Stimulated activated CD8-positive, alpha-beta memory T cell treated with anti-CD3 and anti-CD28 coated beads, Interleukin-2, amount 100 ng/mL, for 1 hour (primary cell): ENCODE measurements at places on chromosomes 3 and 15.
A peak's percentile ranks its signal among the peaks of the same experiment; 100 is the strongest.

GRCh38 chr15:51341366-51342226, at the start of gene GLDN:
GLDN (plus strand) TSS chr15:51341655; CDS start chr15:51341685, 30 bp downstream.
- no peak for DNase-seq

- peak; percentile 8 for DNase-seq
These were observed 359 bp downstream of the ARIH1 start for GRCh38 chr15:72474466-72474911.

GRCh38 chr3:150094150-150094933, 123.6 kb upstream of the PFN2 start:
- DNase-seq: no peak

GRCh38 chr3:81735334-81735733, 26.1 kb downstream of the GBE1 start:
- no peak for DNase-seq

- DNase-seq: no peak
These were observed 3.6 kb downstream of the KAT2B start for GRCh38 chr3:20043825-20044224.

- no peak for DNase-seq
These were observed 82.3 kb upstream of the LPP start for GRCh38 chr3:188071636-188072035.

- DNase-seq: no peak
These were observed 13.7 kb downstream of the IFT122 start for GRCh38 chr3:129453732-129454131.

- DNase-seq: no peak
These were observed 17.7 kb upstream of the DNAJC19 start for GRCh38 chr3:181007262-181007661.

- DNase-seq: no peak
These were observed 18.9 kb downstream of the SV2B start for GRCh38 chr15:91118817-91119590.

DNA sequence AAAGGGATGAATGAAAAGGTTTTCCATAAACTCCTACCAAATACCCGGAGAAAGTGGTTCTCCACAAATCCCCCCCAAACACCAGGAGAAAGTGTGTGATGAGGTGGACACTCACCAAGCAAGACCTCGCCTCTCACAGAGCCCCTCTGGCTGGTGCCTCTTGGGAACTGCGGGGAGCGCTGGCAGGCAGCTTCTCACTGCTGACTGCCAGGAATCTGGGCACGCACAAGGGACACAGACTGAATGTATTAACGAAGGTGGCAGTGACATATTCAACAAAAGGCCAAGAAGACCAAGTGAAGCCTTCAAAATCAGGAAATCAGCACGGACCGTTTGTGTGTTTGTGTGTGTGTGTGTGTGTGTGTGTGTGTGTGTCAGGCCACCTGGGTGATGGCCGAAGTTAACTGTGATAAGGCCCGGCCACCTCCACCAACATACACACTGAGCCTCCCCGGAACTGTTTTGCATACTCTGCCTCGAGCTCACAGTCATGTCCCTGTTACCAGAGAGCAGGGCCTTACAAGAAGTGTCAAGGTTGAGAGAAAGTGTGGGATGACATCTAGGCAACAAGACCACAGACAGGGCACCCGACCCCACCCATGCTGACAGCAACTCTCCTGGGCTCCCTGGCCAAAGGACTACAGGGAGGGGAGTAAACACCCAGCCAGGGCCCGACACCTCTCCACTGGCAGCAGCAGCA, 18.0 kb downstream of the ATP10A start:
- DNase-seq: no peak

GRCh38 chr15:41946970-41947369, 25.4 kb downstream of the EHD4 start:
- no peak for DNase-seq

GRCh38 chr3:139297588-139298311, 46.1 kb upstream of the MRPS22 start:
- no peak for DNase-seq

GRCh38 chr3:127774647-127775046, 47.7 kb downstream of the MGLL start:
- no peak for DNase-seq
